Tibial nerve (tissue), 4 donors: ENCODE measurements at places on chromosomes 16 and 17. TPM values are rescaled to one million over a fixed set of nuclear protein-coding genes. Genes with fewer than 3 reads are reported as not detected.

The SMIM36 gene
- total RNA-seq: not detected

The GNGT2 gene
- total RNA-seq: not detected

The KIFC3 gene
- total RNA-seq: 66.4 TPM

The SRCIN1 gene
- 5.4 TPM for total RNA-seq

The HERPUD1 gene
- total RNA-seq: 274 TPM

The KRTAP9-2 gene
- not detected for total RNA-seq

The SPAG7 gene
- total RNA-seq: 36.9 TPM

The ZNF205 gene
- 23.1 TPM for total RNA-seq

The CES5A gene
- not detected for total RNA-seq

The AIPL1 gene
- not detected for total RNA-seq

The CTRB1 gene
- 1.3 TPM for total RNA-seq

The ABCC11 gene
- not detected for total RNA-seq

The HEATR3 gene
- total RNA-seq: 24.1 TPM

The SLC6A2 gene
- not detected for total RNA-seq

The MILR1 gene
- total RNA-seq: 27.0 TPM

The PIRT gene
- total RNA-seq: not detected

The CES1 gene
- 48.1 TPM for total RNA-seq

The LHX1 gene
- not detected for total RNA-seq

The TNFRSF13B gene
- not detected for total RNA-seq

The C16orf89 gene
- total RNA-seq: 39.0 TPM

The GRIN2A gene
- total RNA-seq: 0.39 TPM

The TBX6 gene
- total RNA-seq: 0.84 TPM

The SLC7A6 gene
- 129 TPM for total RNA-seq

The KRT28 gene
- total RNA-seq: not detected

The CENPV gene
- 11.0 TPM for total RNA-seq

The CBFA2T3 gene
- total RNA-seq: 3.3 TPM

The HCRT gene
- total RNA-seq: not detected

The MMP28 gene
- 71.7 TPM for total RNA-seq

The PPY gene
- total RNA-seq: not detected

The HES7 gene
- not detected for total RNA-seq

The BCL6B gene
- 1.9 TPM for total RNA-seq

The LMF1 gene
- 33.9 TPM for total RNA-seq

The C16orf46 gene
- 3.3 TPM for total RNA-seq
